ENCODE measurements at places on chromosomes 5 and 9.

GRCh38 chr9:117000834-117001233, 313.7 kb downstream of the TRIM32 start:
- no peak for DNase-seq

- DNase-seq = no peak
Observed at GRCh38 chr5:179114756-179115155, 54.6 kb downstream of the ZNF354C start.

DNA sequence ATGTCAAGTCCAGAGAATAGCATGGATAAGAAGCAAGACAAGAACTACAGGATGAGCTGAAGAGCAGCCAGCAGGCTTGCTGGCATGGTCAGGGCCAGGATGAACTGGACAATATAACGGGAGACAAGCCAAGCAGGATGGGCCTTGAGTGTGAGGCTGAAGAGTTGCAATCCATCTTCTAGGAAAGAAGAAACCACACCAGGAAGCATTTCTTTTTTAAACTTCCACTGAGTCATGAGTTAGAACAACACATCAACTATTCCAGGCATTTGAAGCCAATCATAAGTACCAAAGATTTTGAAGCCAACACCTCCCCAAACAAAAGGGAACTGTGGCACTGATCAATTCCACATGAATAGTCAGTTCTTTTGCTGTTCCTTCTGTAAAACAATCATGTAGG, 27.3 kb downstream of the SLC31A2 start:
- DNase-seq = peak; percentile 33

- no peak for DNase-seq
Observed at GRCh38 chr5:133163839-133164238, 112.0 kb downstream of the HSPA4 start.

- DNase-seq = no peak
Observed at GRCh38 chr5:36300191-36300926, 1.3 kb downstream of the RANBP3L start.

- DNase-seq = peak; percentile 6
Observed at GRCh38 chr5:146794326-146795029, 84.1 kb downstream of the PPP2R2B start.

- no peak for DNase-seq
Observed at GRCh38 chr5:129118405-129118804, 23.9 kb downstream of the ISOC1 start.

DNA sequence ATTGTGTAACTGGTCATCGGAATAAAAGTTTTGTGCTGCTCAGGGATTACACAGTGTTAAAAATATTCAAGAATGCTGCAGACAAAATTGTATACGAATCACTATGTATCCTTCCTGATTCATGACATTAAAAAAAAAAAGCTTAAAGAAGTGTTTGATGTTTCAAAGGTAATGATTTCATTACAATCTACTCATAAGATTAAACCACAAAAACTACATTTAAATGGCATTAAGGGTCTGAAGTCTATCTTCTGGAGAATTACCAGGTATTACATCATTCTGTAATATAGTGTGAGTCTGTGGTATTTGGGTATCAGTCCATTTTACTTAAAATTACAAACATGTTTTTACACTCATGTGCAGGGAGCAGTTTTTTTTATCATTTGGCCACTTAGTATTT, 324.4 kb downstream of the NDUFS4 start:
- DNase-seq = peak; percentile 51

DNA sequence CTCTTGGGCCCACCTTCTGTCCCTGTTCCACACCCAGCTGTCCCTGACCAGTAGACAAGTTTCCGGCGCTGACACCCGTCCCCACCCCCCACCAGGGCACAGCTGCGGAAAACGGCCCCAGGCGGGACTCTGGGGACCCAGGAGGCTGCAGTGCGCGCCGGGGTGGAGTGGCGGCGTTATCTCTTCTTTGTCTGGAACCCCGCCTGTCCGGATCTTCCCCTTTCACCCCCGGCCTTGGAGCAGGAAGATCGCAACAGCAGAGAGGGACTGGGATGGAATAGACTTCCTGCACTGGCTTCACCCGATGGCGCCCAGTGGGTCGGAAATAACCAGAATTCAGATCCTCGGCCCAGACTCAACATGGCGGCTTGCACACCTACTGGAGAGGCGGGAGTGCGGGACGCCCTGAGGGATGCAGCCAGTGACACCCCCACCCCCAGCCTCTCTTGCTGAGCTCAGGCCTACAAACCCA, 4.7 kb downstream of the PAX5 start:
- no peak for DNase-seq

GRCh38 chr5:31992377-31992776, 181.7 kb downstream of the GOLPH3 start:
- DNase-seq = no peak

DNA sequence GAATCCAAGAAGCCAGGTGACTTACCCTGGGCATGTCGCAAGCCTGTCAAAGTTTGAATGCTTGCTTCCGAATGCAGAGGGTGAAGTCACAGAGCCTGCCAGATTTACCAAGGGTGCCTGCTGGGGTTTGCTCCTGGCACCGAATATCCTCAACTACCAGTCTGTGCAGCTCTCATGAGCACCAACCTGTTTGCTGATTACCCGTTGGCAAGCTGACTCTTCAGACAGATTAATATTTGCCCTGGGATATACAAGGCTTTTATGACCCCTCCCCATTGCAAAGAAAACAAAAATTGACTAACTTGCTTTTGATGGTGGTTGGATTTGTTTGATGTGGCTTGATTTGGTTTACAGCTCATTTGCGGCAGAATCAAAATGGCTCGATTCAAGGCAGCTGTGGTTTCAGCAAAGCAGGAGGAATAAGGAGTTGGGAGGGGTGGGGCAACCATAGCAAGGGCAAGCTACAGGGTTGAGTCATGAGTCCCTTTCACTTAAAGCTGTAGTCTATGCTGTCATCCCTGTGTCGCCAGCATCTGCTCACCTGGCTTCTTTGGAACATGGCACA, 82.3 kb upstream of the AGXT2 start:
- DNase-seq = peak; percentile 71

- DNase-seq = peak; percentile 55
Observed at GRCh38 chr5:60483050-60483449, 216.9 kb downstream of the DEPDC1B start.

DNA sequence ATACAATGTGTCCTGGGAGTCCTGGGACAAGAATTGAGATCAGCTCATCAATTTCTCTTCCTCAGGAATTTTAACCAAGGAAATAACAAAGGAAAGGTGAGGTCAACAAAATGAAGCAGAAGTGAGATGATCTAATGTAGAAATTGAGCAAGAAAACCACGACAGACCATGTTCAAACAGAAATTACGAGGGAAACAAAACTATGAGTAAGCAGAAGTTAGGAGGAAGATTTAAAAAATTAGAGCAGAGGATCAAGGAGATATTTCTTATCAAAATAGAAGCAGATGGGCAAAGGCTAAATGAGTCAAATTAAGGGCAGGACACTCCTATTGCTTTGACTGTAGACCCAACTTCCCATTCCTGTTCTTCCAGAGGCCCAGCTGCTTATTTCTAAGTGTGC, 97.4 kb downstream of the HINT1 start:
- DNase-seq = no peak

DNA sequence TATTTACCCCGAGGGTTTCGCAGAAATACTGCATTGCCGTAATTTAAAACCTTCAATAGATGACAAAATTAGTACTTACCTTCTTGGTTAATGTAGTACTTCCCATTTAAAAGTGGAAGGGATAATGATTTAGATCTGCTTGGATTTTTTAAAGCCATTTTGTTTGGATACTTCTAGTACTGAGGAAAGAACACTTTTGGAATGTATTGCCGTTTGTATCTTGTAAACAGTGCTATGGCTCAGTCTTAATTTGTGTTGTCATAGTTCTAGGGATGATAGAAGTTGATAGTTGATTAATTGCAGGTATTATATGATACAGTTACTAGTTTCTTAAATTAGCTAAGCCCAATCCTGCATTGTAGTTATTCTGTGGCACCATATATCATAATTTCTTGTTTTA, 33.1 kb downstream of the TNPO1 start:
- no peak for DNase-seq

All from fibroblast of skin of right biceps (primary cell).